H1 (cell line): ENCODE measurements at places on chromosomes 7 and 10.

GRCh38 chr10:16120563-16120962, 260.3 kb upstream of the MINDY3 start:
- no peak for DNase-seq

GRCh38 chr7:38206071-38206470, 28.0 kb downstream of the STARD3NL start:
- no peak for DNase-seq

DNA sequence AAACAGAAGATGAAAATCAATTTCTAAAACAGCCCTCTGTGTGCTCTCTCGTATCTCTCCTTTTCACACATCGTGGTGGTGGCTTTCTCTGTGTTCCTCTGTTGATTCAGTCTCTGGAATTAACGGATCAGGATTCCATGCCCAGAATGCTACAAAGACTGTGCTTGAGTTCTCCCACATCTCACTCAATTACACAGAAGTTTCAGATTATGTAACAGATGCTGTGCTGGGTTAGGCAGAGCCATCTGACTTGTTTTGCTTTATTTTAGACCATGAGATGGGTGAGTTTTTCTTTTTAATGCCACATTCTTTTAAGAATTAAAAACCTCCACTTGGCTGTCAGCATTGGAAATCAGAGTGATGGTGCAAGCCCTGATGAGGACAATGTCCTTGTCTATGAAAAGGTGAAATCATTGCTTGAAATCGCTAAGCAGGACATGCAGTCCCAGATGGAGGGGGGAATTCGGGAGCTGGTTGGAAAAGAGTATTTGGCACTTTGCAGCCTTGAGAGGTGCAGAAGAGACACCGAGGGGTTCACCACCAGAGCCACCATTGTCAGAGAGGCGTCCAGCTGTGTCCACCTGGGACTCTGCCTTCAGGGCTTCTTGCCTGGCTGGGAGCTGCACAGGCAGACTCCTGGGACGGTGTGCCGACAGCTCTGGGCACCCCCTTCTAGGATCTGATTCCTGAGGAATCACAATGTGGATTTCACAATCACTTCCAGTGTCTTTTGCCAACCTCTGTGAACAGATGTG, 80.4 kb downstream of the EGFR start:
- no peak for DNase-seq

DNA sequence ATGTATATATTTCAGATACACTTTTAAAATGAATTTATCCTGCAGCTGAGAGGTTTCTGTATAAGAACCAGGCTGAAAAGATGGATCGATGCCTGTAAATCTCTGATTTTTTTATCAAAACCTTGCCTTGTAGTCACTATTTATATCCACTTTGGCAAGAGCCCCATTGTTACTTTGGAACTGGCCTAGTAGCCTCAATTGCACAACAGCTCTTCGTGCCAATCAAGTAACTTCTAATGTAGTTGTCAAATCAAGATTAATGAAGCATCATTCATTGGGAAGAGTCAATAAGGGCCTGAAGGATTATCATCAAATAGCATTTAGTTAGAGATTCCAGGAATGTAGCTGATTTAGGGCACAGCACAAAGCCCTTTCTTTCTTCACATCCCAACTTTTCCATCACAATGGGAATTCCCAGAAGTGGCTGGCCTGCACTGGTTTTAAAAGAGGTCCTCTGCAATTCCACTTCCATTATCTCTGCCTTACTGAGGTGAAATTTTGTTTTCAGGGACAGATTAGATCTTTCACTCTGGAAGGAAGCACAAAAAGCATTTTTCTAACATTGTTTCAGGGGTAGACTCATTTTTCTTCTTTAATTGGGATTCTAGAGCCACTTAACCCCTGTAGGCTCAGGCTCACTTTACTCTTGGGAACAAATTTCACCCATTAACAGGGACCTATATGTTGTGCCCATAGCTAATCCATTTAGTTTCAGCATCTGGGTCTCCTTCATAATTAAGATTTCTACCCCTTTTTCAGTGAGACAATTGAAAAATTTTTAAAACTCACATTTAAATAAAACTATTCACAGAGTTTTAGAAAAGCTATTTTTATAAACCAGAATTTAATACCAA, 97.8 kb downstream of the CALCR start:
- DNase-seq: no peak

DNA sequence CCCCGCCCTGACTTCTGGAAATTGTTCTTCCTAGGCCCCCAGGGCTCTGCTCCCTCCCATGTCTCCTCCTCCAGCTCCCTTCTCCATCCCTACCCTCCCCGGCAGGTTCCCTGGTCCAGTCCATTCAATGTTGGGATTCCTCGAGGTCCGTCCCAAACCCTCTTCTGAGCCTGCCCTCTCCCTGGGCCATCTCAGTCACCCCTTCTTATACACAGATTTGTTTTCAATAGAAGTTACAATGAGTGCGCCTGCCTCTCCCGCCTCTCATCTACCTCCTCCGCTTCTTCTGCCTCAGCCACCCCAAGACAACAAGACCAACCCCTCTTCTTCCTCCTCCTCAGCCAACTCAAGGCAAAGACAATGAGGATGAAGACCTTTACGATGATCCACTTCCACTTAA, 67.9 kb downstream of the OAT start:
- DNase-seq: no peak

DNA sequence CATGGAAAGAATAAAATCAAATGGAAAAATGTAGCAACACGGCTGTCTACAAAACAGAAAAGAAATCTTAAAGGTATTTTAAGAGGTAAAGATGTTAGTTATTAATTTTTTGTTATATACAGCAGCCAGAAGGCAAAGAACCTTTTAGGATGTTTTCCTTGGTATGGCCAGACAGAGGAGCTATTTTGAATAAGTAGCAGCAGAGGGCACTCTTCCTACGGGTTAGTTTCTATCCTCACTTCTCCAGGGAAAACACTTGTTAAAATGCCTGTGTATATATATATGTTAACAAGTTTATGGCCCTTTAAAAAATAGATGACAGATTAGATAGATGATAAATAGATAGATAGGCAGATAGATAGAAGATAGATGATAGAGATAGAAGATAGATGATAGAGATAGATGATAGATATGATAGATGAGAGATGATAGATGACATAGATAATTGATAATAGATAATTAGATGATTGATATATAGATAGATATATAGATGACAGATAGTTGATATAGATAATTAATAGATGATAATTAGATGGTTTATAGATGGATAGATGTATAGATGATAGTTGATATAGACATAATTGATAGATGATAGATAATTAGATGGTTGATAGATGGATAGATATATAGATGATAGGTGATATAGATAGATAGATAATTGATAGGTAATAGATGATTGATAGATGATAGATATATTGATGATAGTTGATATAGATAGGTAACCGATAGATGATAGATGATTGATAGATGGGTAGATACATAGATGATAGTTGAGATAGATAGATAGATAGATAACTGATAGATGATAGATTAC, 57.8 kb upstream of the WIPF3 start:
- DNase-seq: no peak

DNA sequence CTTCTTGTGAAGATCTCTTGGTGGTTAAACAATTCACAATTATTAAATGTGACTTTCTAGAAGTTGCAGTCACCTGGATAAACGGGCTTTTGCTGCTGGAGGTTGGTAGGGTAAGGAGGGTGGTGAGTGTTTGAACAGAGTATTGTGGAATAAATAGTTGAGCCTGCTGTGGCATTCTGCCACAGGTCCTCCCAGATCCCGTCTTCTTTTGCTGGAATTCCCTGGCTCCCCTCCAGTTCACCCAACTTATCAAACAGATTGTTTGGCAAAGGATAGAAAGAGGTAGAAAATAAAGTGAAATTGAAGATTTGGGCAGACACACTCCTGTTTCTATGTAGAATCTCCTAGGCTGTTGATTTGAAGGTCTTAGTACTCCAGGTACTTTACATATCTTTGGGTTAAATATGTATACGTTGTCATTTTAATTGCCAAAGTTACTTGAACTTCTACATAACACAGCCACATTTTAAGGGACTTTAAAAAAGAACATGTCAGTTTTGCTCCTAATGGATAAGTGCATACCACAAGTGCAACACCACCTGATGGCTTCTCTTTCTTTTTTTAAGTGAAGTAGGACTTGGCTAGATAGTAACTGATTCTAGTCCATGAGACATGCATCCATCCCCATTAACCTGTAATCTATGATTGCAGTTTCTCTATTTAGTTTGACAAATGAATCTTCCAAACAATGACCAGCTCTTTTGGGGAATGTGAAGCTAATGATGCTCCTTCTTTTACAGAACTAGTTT, 83.0 kb downstream of the ARL4A start:
- no peak for DNase-seq

DNA sequence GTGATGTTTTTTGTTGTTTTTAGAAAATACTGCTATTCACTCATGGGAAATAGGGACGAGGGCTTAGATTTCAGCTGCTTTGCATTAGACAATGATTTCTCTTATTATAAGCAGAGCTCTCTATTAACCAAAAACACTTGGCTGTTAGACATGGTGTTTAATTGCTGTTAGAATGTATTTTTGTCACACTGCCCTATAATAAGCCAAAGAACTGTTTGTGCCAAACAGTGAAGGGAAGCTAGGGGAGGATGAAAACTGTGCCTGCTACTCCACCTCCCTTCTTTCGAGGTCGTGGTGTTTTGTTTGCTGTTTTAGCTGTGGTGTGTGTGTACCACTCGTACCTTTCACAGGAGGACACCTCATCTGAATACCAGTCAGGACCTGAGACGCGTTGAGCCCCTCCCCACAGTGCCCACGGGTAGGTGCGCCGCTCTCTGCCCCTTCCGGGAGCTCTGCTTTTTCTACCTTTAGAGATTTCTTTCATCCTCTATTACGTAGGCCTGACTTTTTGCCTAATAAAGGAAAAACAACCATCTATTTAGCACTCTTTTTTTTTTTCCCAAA, 57.9 kb downstream of the CUX1 start:
- no peak for DNase-seq

DNA sequence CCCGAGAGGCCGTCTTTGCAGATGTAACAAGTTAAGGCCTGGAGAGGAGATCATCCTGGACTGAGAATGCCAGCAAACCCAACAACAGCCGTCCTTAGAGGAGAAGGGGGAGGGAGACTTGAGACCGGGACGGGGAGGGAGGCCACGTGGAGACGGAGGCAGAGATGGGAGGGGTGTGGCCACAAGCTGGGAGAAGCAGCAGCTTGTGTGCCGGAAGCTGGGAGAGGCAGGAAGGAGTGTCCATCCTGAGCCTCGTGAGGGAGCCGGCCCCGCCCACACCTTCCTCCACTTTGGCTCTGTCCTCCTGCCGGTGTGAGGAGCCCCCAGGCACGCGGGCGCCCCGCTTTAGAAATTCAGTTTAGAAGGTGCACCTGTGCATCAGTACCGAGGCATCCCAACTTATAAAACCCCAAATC, 95.7 kb downstream of the DNAJB6 start:
- DNase-seq: peak; percentile 62

- DNase-seq: no peak
These were observed 114.5 kb upstream of the SMIM30 start for GRCh38 chr7:113232885-113233284.

DNA sequence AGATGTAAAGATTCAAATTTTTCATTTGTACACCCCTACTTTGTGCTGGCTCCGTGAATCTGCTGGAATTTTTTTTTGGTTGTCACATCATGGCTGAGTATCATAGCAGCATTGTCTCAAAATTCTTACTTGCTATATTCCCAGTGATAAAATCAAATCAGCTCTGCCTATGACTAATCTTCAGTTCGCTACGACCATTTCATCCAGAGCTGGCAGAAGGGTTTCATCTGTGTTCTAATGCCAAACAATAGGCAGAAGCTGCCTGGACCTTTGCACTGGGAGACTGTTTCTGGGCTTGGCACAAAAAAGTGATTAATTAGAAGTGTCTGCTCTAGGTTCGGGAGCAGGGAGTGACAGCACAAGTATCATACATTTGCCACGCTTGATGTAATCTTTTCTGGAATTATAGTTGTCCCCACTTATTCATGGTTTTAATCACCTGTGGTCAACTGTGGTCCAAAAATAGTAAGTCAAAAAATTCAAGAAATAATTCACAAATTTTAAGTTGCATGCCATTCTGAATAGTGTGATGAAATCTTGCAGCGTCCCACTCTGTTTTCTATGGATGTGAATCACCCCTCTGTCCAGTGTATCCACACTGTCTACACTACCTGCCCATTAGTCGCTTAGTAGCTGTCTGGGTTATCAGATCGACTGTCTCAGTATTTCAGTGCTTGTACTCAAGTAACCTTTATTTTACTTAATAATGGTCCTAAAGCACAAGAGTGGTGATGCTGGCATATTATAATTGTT, 120.5 kb upstream of the IMMP2L start:
- DNase-seq: no peak

DNA sequence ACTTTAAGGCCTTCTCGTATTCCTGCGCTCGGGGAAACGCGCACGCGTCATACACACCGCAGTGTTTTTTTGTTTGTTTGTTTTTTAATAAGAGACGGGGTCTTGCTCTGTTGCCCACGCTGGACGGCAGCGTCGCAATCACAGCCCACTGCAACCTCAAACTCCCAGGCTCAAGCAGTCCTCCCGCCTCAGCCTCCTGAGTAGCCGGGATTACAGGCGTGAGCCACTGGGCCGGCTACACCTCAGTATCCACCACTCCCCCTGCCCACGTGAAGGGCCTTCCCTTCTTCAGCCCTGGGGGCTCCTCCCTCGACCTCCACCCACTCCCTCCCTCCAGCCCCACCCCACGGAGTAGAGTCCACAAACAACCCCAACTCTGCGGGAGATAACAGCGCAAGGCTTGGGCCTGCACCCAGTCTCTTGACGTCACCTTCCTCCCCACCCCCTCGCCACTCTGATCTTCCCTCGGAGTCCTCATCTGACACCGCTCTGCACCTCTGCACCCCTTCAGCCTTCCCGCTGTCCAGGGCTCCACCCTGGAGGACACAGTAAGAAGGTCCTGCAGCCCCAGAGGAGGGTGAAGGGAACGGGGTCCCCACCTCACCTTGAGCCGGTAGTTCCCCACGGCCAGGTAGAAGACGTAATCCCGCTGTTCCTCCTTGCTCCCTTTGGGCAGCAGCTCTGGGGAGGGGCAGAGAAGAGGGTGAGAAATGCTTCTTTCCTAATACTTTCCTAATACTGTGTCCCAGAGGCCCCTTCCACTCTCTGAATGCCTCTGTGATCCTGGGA, 2.8 kb upstream of the CLDN15 start:
- no peak for DNase-seq

DNA sequence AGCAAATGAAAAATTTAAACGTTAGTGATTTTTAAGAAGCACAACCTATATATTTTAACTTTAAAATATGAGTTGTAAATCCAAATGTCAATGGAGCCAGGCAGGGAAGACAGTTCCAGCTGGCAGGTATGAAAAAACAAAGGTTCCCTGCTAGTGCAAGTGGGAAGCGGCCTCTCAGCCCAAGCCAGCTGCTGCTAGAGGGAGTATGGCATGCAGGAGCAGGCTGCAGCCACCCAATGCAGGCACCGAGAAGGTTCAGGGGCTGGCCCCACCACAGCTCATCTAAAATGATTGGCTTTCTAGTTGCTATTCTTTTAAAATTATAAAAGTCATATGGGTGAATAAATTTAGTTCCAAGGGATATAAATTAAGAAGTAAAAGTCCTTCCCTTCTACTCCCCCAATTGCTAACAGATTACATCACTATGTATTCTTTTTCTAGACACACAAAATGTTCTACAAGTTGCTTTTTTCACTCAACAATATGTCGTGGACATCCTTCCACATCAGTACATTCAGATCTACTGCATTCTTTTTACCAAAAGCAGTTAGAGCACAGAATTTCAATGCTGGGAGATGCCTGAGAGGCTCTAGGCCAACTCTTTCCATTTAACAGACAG, 69.3 kb downstream of the SGMS1 start:
- no peak for DNase-seq

GRCh38 chr7:75531359-75531821, 39.3 kb downstream of the SPDYE5 start:
- peak; percentile 46 for DNase-seq

GRCh38 chr7:42235741-42236161, 1.3 kb downstream of the GLI3 start:
- DNase-seq: no peak

- DNase-seq: no peak
These were observed 9.8 kb downstream of the UPP1 start for GRCh38 chr7:48098846-48099245.
